Pancreas (tissue), 10 donors: ENCODE measurements at places on chromosomes 1 and 21. TPM values are rescaled to one million over a fixed set of nuclear protein-coding genes. Genes with fewer than 3 reads are reported as not detected.

The TOMM40L gene
- 2.4 TPM for total RNA-seq

The SDF4 gene
- 99.4 TPM for total RNA-seq

DNA sequence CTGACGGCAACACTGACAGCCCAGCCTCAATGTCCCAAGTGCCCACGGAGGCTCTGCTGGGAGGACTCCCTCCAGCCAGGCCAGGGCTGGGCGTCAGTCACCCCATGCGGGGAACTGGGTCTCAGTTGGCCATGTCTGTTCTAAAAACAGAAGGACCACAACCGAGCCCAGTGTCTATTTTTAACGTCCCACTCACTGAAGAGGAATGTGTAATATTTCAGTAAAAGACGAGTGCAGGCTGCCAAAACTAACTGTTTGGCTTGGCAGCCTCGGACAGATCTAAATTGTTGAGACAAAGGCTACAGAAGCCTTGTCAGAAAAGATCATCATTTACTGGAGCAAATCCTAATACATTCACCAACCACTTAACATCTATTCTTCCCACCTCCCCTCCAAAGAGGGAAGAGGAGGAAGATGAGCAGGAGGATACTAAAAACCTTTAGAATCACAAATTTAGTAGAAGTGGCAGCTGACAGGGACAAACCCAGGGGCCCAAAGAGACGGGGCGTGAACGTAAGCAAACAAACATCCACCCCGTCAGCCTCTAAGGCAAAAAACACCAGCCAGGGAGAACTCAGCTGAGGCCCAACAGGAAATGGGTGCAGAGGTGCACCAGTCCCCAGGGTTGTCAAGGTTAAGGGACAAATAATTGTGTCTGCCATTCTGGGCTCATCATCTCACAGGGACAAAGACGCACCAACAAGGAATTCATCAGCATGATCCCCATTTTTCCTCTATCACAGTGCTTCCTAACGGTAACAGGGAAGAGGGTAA lies 18.7 kb downstream of the C1orf198 start:
- H3K36me3 ChIP-seq, result no peaks in the 10 kb centered on the region
- no peak for DNase-seq
- H3K27me3 ChIP-seq, result no peaks in the 10 kb centered on the region

- no peak for DNase-seq
- H3K4me3 ChIP-seq, result no peak overlapping the region
- no peaks in the 10 kb centered on the region for H3K36me3 ChIP-seq
- no peaks in the 10 kb centered on the region for H3K27me3 ChIP-seq
Observed at GRCh38 chr1:181763736-181764135, 280.4 kb downstream of the CACNA1E start.

The SYNC gene
- total RNA-seq, result 1.3 TPM

DNA sequence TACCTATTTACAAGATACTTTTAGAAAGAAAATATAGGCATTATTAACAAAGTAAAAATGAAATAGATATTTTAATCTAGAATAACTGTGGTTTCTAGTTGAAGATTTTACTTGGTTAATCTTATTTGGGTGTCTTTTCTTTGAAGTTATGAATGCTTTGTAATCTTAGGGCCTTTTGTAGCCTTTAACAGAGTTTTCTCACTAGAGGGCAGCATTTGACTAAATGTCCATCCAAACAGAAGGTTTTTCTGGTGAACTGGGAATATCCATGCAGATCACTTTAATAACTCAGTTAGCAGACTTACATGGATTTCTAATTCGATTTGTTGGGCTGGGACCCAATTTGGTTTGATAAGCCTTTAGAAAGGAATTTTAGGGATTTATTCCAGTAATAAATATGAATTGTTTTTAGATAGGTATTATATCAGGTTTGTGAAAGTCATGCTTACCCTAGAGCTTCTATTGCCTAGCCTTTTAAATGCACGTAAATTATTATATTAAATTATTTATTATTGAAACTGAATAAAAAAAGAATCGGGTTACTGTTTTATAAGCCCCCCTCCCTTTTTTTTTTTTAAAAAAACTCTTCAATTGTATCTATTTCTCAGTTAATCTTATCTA lies 119.7 kb downstream of the ZNF326 start:
- no peaks in the 10 kb centered on the region for H3K27me3 ChIP-seq
- H3K27ac ChIP-seq, result no peak overlapping the region
- no peaks in the 10 kb centered on the region for H3K36me3 ChIP-seq
- no peak overlapping the region for H3K4me3 ChIP-seq

GRCh38 chr1:58227604-58228003 lies 318.9 kb downstream of the OMA1 start:
- H3K36me3 ChIP-seq, result no peaks in the 10 kb centered on the region
- DNase-seq, result no peak
- H3K27ac ChIP-seq, result no peak overlapping the region
- H3K4me1 ChIP-seq, result no peaks in the 10 kb centered on the region

The PDXK gene
- 79.7 TPM for total RNA-seq

DNA sequence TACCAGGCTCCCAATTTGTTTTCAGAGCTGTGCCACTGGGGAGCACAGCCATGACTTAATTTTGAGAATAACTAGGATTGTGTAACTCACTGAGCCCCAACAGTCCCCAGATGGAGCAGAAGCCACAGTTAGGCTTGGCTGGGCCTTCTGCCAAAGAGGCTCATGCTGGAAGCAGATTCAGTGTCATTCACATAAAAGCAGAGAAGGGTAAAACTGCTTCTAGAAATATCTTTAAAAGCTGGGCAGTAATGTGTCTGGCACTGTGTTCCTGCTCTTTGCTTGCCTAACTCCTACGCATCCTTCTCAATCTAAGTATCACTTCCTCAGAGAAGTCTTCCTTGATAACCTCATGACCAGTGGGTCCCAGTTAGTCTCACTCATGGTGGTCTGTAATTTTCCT lies 20.3 kb downstream of the STK40 start:
- H3K27ac ChIP-seq, result peak overlapping the region; percentile 48
- H3K4me3 ChIP-seq, result no peak overlapping the region

The GJA8 gene
- total RNA-seq, result not detected

The UBE2G2 gene
- 45.6 TPM for total RNA-seq

DNA sequence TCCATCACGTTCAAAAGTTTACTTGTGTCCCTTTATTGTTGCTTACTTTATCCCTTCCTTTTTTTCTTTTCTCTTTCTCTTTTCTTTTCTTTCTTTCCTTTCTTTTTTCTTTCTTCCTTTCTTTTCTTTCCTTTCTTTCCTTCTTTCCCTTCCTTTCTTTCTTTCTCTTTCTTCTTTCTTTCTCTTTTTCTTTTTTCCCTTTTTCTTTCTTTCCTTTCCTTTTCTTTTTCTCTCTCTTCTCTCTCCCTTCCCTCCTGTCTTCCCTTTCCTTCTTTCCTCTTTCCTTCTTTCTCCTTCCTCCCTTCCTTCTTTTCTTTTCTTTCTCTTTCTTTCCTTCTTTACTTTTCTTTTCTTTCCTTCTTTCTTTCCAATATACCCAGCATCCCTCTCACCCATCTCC lies 391.2 kb downstream of the DPYD start:
- no peaks in the 10 kb centered on the region for H3K27me3 ChIP-seq
- no peaks in the 10 kb centered on the region for H3K36me3 ChIP-seq
- H3K4me1 ChIP-seq, result no peaks in the 10 kb centered on the region
- no peak overlapping the region for H3K27ac ChIP-seq
- H3K4me3 ChIP-seq, result no peak overlapping the region

The FNDC10 gene
- total RNA-seq, result 0.28 TPM

The CFHR3 gene
- not detected for total RNA-seq

DNA sequence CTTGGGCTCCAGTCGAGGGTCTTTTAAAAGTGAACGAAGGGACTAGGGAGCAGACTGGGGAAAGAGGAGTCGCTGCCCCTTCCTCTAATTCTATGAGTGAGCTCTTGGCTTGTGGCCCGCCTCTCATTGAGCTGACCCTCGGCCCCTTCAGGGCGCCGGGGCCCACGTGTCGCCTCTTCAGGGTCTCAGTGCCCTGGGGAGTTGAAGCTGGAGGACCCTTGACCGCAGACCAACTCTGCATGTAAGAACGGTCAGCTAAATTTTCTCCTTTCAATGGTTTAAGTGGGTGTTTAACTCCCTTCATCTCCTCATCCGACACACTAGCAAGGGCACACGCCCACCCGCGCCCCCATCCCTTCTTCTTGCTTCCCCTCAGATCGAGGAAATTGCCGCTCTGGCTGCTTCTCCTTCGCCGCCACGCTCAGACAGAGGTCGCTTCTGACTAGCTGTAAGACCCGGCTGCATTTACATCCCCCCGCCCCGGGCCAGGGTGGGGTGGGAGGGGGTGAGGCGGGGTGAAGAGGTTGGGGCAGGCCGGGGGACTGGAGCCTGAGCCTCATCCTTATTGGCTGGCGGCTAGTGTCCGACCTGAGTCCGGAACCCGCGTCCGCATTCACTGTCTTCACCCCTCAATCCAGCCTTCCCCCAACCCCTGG lies 10.9 kb downstream of the NR5A2 start:
- peak overlapping the region; percentile 58 for H3K4me3 ChIP-seq
- H3K36me3 ChIP-seq, result no peaks in the 10 kb centered on the region
- peak; percentile 77 for DNase-seq
- H3K27ac ChIP-seq, result peak overlapping the region; percentile 87
